Smooth muscle cell of the pulmonary artery (primary cell): ENCODE measurements at places on chromosomes 1 and 21. TPM values are rescaled to one million over a fixed set of nuclear protein-coding genes. Genes with fewer than 3 reads are reported as not detected.

MEGF6 gene
- total RNA-seq = 87.9 and 91.8 TPM in 2 replicates

SELP gene
- 0.07 and 0.13 TPM in 2 replicates for total RNA-seq

SYT14 gene
- total RNA-seq = 0.13 and 9.1 TPM in 2 replicates

LEFTY1 gene
- 0.13 TPM in 1 of 2 replicates, not detected in the other for total RNA-seq

HMCN1 gene
- total RNA-seq = 151 and 193 TPM in 2 replicates

FAM167B gene
- 0.98 and 2.3 TPM in 2 replicates for total RNA-seq

SOX13 gene
- 7.6 and 7.9 TPM in 2 replicates for total RNA-seq

PIK3C2B gene
- 3.8 and 4.7 TPM in 2 replicates for total RNA-seq

LY9 gene
- not detected in 2 replicates for total RNA-seq

HSD3B1 gene
- total RNA-seq = not detected in 2 replicates

KRTAP23-1 gene
- total RNA-seq = not detected in 2 replicates

LIN28A gene
- total RNA-seq = not detected in 2 replicates

SLC5A9 gene
- not detected in 2 replicates for total RNA-seq

KLHL21 gene
- total RNA-seq = 44.4 and 67.9 TPM in 2 replicates
